ENCODE measurements at places on chromosomes 2 and 18. TPM values are rescaled to one million over a fixed set of nuclear protein-coding genes. Genes with fewer than 3 reads are reported as not detected.

Gene TMEM169
- 17.9 TPM for total RNA-seq

Gene STK16
- 19.9 TPM for total RNA-seq

Gene ABCG8
- total RNA-seq, result not detected

Gene CAVIN2
- not detected for total RNA-seq

Gene GALNT14
- 6.0 TPM for total RNA-seq

Gene DNAH6
- 2.6 TPM for total RNA-seq

Gene ARHGAP15
- 5.9 TPM for total RNA-seq

Gene NEU2
- total RNA-seq, result not detected

Gene MC5R
- not detected for total RNA-seq

Gene LHCGR
- total RNA-seq, result not detected

Gene ATP8B1
- 0.15 TPM for total RNA-seq

Gene TMEM37
- 1.0 TPM for total RNA-seq

Gene NYAP2
- total RNA-seq, result 0.07 TPM

Gene MYOM1
- 0.45 TPM for total RNA-seq

Gene NETO1
- 0.71 TPM for total RNA-seq

Gene G6PC2
- total RNA-seq, result not detected

Gene NTSR2
- total RNA-seq, result not detected

Gene LMAN1
- total RNA-seq, result 338 TPM

Gene DSG4
- total RNA-seq, result not detected

Gene COL4A3
- total RNA-seq, result not detected

Gene KCNK3
- total RNA-seq, result not detected

Gene RESP18
- total RNA-seq, result not detected

Gene LCT
- total RNA-seq, result 0.03 TPM

Gene OLA1
- 186 TPM for total RNA-seq

Gene SNED1
- total RNA-seq, result 0.11 TPM

Gene ADD2
- 45.3 TPM for total RNA-seq

Gene UGT1A5
- not detected for total RNA-seq

Gene TEX44
- total RNA-seq, result not detected

Gene FAHD2A
- total RNA-seq, result 37.0 TPM

Gene CLIP4
- total RNA-seq, result 2.1 TPM

Gene PARD3B
- total RNA-seq, result 2.0 TPM

Gene SH3YL1
- total RNA-seq, result 24.3 TPM

Gene GPR35
- total RNA-seq, result 0.74 TPM

Gene CRYGC
- not detected for total RNA-seq

Gene FAM161A
- total RNA-seq, result 19.6 TPM

Gene TPO
- not detected for total RNA-seq

Gene PIEZO2
- total RNA-seq, result 4.2 TPM

Gene APLF
- total RNA-seq, result 16.9 TPM

All from neural progenitor cell (in vitro differentiated cells).